ENCODE measurements at places on chromosomes 13 and 19.

DNA sequence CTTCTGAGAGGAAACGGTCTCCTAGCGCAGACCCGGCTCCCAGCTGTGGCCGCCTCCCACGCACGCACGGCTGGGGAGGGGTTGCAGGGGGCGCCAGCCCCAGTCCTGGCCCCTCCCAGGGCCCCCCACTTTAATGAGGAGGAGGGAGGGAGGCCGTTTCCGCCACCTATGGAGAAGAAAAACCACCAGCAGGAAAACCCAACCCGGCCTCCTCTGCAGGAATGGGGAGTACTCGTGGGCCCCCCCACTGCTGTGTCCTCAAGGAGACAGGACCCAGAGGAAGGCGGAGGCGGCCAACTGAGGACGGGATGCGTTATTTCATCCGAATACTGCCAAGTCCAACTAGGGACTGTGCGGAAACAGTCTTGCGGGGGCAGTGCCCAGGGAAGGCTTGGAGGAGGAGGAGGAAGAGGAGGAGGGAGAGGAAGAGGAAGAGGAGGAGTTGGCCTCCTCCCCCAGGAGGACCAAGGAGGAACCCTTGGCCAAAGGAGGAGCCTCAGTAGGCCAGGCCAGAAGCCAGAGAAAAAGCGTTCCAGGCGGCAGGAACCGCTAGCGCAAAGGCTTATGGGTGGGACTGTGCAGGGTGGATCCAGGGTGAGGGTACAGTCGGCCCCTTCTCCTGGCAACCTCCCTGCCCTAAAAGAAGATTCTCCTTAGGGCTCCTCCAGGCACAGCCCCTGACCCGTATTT, 3.9 kb upstream of the SSBP4 start:
- DNase-seq, result no peak

DNA sequence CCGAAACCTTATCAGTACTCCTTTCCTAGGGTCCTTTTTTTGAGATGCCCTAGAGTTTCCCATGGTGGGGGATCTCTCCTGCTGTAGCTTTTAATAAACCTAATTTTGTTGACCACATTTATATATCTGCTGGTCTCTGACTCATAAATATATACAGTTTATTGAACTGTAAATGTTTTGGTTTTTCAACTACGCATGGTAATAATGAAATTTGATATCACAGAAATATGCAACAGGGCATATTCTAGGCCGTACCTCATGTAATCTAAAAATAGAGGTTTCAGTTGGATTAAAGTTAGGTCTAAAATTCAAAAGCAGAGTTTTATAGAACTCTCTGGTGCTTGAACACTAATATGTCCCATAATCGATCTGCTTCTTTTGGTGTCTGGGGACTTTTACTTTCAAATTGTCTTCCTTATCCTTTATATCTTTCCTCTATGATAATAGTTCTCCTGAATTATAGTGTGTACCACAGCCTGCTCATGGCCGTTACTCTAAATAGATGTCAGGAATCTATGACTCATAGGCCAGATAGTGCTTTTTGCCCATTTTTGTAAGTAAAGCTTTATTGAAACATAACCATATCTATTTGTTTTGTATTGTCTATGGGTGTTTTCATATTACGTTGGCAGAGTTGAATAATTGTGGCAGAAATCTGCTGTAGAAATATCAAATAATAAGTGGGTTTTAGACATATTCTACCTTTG, 324.8 kb upstream of the PCDH9 start:
- DNase-seq, result no peak

DNA sequence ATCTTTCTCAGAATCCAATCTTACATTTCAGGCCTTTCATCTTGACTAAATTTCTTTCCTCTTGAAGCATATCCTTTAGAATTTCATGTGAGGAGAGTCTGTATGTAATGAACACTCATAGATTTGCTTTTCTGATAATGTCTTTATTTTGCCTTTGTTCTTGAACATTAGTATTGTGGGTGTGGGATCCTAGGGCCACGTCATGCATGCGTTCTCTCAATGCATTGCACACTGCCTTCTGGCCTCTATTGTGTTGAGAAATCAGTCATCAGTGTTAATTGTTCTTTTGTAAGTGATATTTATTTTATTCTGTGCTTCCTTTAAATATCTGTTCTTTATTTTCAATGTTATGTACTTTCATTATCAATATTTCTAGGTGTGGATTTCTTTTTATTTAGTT, 364.9 kb downstream of the OXGR1 start:
- DNase-seq, result no peak

- no peak for DNase-seq
Measured at GRCh38 chr13:98900442-98900841, 77.4 kb downstream of the DOCK9 start.

DNA sequence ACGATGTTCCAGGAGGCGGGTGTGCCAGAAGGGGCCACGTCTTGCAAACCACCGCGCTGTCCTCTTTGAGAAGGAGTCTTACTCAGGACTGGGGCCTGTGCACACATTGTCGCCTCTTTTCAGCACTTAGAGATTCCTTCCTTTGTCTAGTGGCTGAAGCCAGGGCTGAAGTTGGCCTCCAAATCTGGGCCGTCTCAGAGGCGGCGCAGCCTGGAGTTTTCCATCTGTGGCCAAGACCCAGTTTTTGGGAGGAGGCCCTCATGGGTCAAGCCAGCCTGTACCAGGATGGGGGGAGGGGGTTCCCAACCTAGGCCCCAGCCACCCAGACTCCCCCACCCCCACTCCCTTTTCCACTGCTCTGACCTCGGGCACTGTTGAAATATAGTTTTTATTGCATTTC, 11.8 kb downstream of the ANO8 start:
- no peak for DNase-seq

- DNase-seq, result no peak
Measured at GRCh38 chr19:45348367-45349125, 8.0 kb downstream of the KLC3 start.

GRCh38 chr19:9940778-9941177, 4.5 kb upstream of the OLFM2 start:
- no peak for DNase-seq

- DNase-seq, result no peak
Measured at GRCh38 chr19:19021115-19021514, 12.2 kb downstream of the SUGP2 start.

GRCh38 chr13:97298816-97299215, 76.7 kb downstream of the MBNL2 start:
- no peak for DNase-seq

DNA sequence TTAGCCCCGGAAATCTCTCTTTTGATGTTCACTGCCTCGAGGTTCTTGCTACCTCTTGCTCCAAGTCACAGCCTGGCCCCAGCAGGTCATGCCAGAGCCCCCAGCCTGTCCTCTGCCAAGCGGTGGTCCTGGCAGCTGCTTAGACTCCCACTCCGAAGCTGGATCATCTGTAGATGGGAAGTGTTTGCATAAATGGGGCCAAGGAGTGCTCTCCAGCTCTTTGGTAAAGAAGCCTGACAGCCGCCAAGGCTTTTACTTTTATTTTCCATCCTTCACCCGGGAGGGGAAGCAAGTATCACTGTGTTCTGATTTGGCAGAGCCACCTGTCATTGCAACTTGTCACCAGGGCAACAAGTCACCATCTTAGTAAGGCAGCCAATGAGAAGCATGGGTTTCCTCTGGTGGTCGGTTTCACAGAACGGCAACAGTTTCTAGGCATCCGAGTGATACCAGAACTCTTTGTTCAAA, 10.6 kb upstream of the RETN start:
- DNase-seq, result peak; percentile 81

- DNase-seq, result no peak
Measured at GRCh38 chr13:76809389-76809788, 76.8 kb downstream of the KCTD12 start.

DNA sequence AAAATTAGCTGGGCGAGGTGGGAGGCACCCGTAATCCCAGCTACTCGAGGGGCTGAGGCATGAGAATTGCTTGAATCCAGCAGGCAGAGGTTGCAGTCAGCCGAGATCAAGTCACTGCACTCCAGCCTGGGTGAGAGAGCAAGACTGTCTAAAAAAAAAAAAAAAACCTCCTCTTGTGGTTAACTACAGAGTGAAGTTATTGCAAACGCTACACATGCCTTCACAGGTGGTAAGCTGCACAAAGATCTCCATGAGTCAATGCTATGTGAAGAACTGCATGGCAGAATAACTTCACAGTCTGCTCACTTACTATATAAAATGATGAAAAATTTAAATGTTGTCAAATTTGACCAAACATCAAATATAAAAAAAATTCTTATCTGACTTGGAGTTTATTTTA, 436.8 kb downstream of the FGF14 start:
- DNase-seq, result no peak

DNA sequence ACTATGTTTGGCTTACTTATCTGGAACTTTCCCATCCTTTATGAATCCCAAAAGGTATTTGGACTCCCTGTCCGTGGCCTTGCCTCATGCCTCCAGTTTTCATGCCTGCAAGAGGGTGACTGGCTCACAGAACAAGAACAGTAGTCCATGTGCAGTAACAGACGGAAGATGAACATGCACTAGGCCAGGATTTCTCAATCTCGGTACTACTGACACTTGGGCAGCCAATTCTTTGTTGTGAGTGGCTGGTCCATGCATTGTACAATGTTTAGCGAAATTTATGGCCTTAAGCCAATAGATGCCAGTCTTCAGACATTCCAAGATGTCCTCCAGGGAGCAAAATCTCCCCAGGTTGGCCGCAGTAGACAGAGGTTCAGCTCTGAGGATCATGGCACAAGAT, 61.9 kb downstream of the DOCK9 start:
- DNase-seq, result no peak
